ENCODE measurements at places on chromosomes 2 and 18.

GRCh38 chr2:175743011-175743410, 259.1 kb downstream of the LNPK start:
- DNase-seq, result no peak

DNA sequence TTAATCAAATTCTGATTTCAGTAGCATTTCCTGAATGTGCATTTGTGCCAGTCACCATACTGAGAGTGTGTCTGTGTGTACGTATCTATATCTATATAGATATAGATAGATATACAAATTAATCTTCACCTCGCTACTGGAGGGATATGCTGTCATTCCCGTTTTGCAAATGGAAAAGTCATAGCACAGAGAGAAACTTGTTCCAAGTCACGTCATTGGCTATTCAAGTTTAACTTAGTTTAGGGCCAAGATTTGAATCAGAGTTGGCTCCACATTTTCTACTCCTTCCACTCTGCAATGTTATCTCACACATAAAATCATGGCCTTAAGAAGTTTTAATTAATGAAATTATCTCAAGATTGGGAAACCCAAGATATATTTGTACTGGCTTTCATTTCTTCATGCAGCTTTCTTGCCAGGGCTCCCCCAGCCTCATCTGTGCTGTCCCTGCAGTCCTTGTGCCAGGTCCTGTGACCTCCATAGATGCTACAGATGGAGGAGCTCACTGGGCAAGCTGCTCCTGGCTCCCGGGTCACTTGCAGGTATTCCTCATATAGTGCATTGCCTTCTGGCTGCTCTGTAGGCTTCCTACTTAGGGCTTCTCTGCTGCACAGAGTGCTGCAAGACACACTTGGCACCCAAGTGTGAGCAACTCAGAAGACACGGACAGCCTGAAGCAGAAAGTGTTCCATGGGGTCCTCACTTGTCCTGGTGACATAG, 245.8 kb downstream of the KCNS3 start:
- DNase-seq, result no peak

- peak; percentile 75 for DNase-seq
Observed at GRCh38 chr2:24382363-24383073, 22.2 kb upstream of the ITSN2 start.

GRCh38 chr2:97704989-97705388, 8.4 kb upstream of the ZAP70 start:
- no peak for DNase-seq

DNA sequence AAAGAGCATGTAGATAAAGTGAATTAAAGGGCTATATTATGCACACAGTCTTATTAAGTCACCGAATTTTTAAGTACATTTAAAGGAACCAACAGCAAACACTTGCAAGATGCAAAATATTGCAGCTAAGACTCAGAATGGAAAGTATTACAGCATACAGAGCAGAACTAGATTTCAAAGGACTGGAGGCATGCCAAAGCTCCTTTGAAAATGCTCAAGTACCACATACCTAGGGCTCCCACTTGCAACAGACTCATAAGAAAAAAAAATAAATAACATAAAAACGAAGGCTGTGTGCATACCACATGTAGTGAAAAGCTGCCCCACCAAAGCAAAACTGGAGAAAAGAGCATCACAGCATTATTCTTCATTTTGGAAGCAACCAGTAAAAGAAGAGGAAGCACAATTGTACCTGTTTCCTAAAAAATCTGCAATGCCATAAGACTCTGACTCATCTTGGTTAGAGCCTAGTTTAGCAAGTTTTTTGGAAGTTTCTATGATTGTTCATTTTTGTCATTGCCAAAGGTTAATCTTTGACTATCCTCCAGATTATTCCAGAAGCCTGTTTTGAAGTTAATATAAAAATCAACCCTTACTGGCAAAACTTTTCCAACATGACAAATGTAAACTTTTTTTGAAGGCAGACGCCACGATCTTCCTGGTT, 306.0 kb upstream of the COL3A1 start:
- DNase-seq, result no peak

DNA sequence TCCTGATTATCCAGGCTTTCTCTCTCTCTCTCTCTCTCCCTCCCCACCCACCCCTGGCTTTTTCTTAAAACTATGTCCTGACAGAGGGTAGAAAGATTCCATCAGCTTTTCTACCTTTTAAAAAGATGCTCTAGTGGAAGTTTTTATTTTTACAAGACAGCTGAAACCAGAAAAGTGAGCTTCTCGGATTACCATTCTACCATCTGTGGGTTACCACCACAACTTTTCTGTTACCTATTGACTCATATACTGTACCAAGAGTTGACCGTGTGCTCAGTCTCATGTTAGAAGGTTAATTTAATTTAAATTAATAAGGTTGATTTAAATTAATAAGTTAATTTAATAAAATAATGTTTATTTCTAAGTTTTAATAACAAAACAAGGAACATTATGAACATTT, 137.6 kb downstream of the UPP2 start:
- DNase-seq, result no peak

DNA sequence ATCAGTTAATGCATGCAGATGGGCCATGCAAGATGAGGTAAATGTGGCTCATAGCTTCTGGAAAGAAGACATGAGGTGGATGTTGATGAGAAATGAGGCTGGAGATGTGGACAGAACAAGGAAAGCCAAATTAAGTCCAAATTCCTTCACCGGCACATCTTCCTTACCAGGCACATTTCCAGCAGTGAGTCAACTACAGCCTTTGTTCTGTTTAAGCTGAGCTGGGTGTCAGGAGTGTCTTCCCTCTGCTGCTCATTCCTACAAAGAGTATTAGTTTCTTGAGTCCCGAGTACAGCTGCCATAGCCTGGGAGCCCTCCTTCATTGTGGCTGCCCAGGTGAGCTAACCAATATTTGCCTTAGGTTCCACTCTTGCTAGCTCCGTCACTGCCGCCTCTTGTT, 945.0 kb downstream of the SLC4A3 start:
- DNase-seq, result no peak

- DNase-seq, result no peak
Observed at GRCh38 chr2:27714851-27715291, 51.2 kb downstream of the SLC4A1AP start.

- no peak for DNase-seq
Observed at GRCh38 chr18:6606411-6607085, 123.0 kb upstream of the ARHGAP28 start.

- no peak for DNase-seq
Observed at GRCh38 chr2:24830351-24830750, 37.1 kb downstream of the CENPO start.

DNA sequence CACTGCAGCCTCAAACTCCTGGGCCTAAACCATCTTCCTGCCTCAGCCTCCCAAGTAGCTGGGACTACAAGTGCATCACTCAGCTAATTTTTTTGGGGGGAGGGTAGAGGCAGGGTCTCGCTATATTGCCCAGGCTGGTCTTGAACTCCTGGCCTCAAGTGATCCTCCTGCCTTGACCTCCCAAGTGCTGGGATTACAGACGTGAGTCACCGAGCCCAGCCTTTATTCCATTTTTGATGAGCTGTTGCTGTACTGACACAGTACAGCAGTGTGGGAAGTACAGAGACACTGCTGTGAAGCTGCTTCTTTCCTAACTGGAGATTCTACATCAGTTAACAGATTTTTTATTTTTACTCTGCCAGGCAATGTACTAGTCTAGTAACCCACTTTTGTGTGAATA, 18.8 kb downstream of the PTRHD1 start:
- DNase-seq, result no peak

- no peak for DNase-seq
Observed at GRCh38 chr18:22082408-22082807, 87.0 kb upstream of the GATA6 start.

DNA sequence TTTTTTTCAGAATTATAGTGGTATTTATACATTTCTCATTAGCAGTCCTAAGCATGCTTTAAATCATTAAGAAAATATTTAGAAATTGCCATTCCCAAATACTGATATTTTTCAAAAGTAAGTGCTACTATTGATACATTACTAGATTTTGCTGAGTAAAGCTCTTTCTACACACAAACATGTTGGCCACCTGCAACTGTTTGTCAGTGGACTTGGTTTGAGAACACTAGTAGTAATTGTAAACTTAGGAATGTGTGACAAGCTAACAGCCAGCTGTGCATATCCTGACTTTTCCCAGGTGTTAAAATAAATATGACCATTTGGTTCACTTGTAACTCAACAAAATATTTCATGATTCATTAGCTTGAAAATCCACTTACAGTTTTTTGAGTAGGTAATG, 103.1 kb downstream of the MSTN start:
- no peak for DNase-seq

DNA sequence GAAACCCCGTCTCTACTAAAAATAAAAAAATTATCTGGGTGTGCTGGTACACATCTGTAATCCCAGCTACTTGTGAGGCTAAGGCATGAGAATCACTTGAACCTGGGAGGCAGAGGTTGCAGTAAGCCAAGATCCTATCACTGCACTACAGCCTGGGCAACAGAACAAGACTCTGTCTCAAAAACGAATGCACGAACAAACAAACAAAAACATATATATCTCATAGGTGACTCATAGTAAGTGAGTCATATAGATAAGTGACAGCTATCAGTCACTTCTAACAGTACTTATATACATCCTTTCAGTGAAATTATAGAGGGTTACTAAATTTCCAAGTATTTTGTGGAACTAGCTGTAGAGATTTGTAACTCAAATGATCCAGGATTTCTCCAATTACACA, 127.3 kb upstream of the FIGN start:
- no peak for DNase-seq

DNA sequence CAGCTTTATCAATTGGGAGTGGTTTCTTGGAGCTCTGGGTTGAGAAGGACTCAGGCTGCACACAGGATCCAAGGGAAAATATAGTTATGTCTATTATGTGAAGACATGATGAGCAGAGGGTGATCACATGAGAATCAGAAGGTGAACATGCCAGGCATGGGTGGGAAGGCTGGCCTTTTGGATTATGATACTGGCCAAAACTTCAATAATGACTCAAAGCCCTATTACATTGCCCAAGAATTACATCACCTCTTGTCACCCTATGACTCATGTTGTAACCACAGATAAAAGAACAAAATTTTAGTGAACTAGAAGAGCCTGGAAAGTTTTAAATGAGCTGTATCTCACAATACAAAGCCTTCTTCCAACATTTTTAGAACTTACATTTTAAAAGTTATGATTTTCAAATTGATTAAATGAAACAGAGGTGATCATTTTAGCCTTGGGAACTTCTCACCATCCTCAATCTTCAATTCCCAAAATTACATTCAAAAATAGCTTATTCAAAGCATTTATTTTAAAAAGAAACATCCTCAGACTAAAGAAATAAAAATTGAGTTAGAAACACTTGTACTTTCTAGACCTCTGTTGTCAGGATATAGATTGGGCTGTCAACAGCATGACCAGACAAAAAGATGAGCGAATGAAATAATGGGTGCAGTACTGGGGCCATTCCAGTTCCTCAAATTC, 428.3 kb downstream of the MBD2 start:
- DNase-seq, result no peak
